Breast epithelium (tissue), 4 donors: ENCODE measurements at places on chromosomes 16 and 17.
A peak's percentile ranks its signal among the peaks of the same experiment; 100 is the strongest.

- no peaks in the 10 kb centered on the region for H3K4me1 ChIP-seq
- no peaks in the 10 kb centered on the region for H3K36me3 ChIP-seq
- no peak overlapping the region for H3K4me3 ChIP-seq
- no peak for DNase-seq
Observed at GRCh38 chr16:59759296-59759695, 1025.2 kb upstream of the GOT2 start.

- no peak for DNase-seq
- H3K27ac ChIP-seq = no peak overlapping the region
- H3K4me1 ChIP-seq = no peaks in the 10 kb centered on the region
- H3K27me3 ChIP-seq = no peaks in the 10 kb centered on the region
- no peaks in the 10 kb centered on the region for H3K36me3 ChIP-seq
Observed at GRCh38 chr17:14427900-14428647, 127.2 kb downstream of the HS3ST3B1 start.

- no peak overlapping the region for H3K27ac ChIP-seq
- no peak overlapping the region for H3K4me3 ChIP-seq
- no peaks in the 10 kb centered on the region for H3K4me1 ChIP-seq
- no peaks in the 10 kb centered on the region for H3K27me3 ChIP-seq
- DNase-seq = no peak
Observed at GRCh38 chr17:4293572-4293971, 29.8 kb upstream of the ANKFY1 start.

GRCh38 chr16:12900599-12901203 lies 697 bp upstream of the SHISA9 start:
- H3K27me3 ChIP-seq = peaks cover 58% of the 10 kb centered on the region
- H3K4me3 ChIP-seq = no peak overlapping the region
- no peak for DNase-seq
- H3K27ac ChIP-seq = no peak overlapping the region
- H3K36me3 ChIP-seq = no peaks in the 10 kb centered on the region
- H3K4me1 ChIP-seq = no peaks in the 10 kb centered on the region

- no peaks in the 10 kb centered on the region for H3K4me1 ChIP-seq
- no peak overlapping the region for H3K4me3 ChIP-seq
- no peaks in the 10 kb centered on the region for H3K36me3 ChIP-seq
- H3K27me3 ChIP-seq = no peaks in the 10 kb centered on the region
- DNase-seq = no peak
- no peak overlapping the region for H3K27ac ChIP-seq
Observed at GRCh38 chr17:44601973-44602372, 44.7 kb downstream of the FZD2 start.

DNA sequence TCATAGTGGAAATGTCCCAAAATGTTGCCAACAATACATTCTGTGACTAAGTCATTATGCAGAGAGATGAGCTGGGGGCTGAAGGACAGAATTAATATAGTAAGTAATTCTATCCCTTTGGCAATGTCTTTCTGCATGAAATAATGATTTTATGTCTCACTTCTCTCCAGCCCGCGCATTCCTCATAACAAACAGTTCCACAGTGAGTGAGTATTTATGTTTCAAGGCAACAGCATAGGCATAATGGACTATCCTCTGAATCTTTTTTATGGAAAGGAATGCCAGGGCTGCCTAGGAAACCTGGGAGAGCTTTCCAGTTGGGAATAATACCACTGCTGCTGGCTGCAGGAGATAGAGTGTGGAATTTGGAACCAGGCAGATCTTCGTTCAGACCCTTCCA lies 477.7 kb downstream of the HS3ST4 start:
- DNase-seq = no peak
- no peaks in the 10 kb centered on the region for H3K36me3 ChIP-seq
- H3K4me1 ChIP-seq = no peaks in the 10 kb centered on the region
- no peak overlapping the region for H3K27ac ChIP-seq

GRCh38 chr17:7995724-7996123 lies 6.7 kb upstream of the GUCY2D start:
- no peaks in the 10 kb centered on the region for H3K4me1 ChIP-seq
- H3K36me3 ChIP-seq = no peaks in the 10 kb centered on the region
- no peak overlapping the region for H3K4me3 ChIP-seq
- no peak for DNase-seq

- H3K27me3 ChIP-seq = no peaks in the 10 kb centered on the region
- no peak overlapping the region for H3K27ac ChIP-seq
- no peaks in the 10 kb centered on the region for H3K36me3 ChIP-seq
- H3K4me1 ChIP-seq = no peaks in the 10 kb centered on the region
Observed at GRCh38 chr16:7964744-7965143, 625.6 kb downstream of the TMEM114 start.

DNA sequence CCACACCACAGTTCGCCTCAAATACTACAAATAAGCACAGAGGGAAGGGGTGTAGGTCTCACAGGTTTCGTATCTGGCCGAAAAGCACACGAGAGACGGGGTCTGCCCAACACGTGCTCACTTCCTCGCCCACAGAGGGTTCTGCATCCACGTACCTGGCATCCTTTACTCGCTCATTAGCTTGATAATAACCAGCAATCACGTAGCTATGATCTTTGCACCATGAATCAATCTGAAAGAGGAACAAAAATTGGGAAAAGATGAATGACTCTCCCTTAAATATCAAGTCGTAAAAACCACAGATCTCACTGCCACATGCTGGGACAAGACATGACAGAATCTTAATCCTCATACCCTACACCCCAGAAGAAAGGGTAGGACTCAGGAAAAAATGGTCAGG lies 10.5 kb downstream of the EMC8 start:
- no peak overlapping the region for H3K4me3 ChIP-seq
- no peak overlapping the region for H3K27ac ChIP-seq
- no peaks in the 10 kb centered on the region for H3K4me1 ChIP-seq
- DNase-seq = no peak
- H3K27me3 ChIP-seq = no peaks in the 10 kb centered on the region

- no peaks in the 10 kb centered on the region for H3K4me1 ChIP-seq
- H3K4me3 ChIP-seq = no peak overlapping the region
- H3K27ac ChIP-seq = no peak overlapping the region
- no peak for DNase-seq
- H3K27me3 ChIP-seq = no peaks in the 10 kb centered on the region
Observed at GRCh38 chr16:24049113-24049512, 207.0 kb upstream of the CACNG3 start.

GRCh38 chr16:69903865-69904415 lies 47.2 kb upstream of the CLEC18A start:
- H3K27me3 ChIP-seq = no peaks in the 10 kb centered on the region
- H3K4me1 ChIP-seq = no peaks in the 10 kb centered on the region
- H3K4me3 ChIP-seq = no peak overlapping the region

- H3K27me3 ChIP-seq = no peaks in the 10 kb centered on the region
- H3K4me3 ChIP-seq = peak overlapping the region; percentile 88
- no peaks in the 10 kb centered on the region for H3K36me3 ChIP-seq
- DNase-seq = no peak
- H3K27ac ChIP-seq = peak overlapping the region; percentile 99
- peaks cover 4% of the 10 kb centered on the region for H3K4me1 ChIP-seq
Observed at GRCh38 chr16:46974352-46974751, 878 bp upstream of the DNAJA2 start.
